H9 (cell line): ENCODE measurements at places on chromosomes 12 and 14.

DNA sequence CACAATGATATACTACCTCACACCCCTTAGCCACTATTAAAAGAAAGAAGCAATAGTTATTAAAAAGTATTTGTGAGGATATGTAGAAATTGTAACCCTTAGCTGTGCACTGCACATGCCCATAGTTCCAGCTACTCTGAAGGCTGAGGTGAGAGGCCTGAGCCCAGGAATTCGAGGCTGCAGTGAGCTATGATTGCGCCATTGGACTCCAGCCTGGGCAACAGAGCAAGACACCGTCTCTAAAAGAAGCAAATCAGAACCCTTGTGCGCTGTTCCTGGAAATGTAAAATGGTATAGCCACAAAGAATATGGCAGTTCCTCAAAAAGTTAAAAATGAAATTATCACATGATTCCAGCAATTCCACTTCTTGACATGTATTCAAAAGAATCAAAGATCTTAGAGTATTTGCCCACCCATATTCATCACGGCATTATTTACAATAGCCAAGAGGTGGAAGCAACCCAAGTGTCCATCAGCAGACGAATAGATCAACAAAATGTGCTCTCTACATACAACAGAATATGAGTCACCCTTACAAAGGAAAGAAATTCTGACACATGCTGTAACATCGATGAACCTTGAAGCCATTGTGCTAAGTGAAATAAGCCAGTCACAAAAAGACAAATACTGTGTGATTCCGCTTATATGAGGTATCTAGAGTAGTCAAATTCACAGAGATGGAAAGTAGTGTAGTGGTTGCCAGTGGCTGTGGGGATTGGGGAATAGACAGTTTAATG lies 23.7 kb upstream of the YLPM1 start:
- H3K27ac ChIP-seq, result no peak overlapping the region
- no peak for DNase-seq
- H3K4me3 ChIP-seq, result no peak overlapping the region
- H3K36me3 ChIP-seq, result peaks cover 8% of the 10 kb centered on the region; the same call in 2 of the 3 replicates
- H3K4me1 ChIP-seq, result no peaks in the 10 kb centered on the region
- H3K27me3 ChIP-seq, result no peaks in the 10 kb centered on the region

GRCh38 chr14:68860771-68861170 lies 67.9 kb upstream of the ZFP36L1 start:
- DNase-seq, result no peak
- H3K4me3 ChIP-seq, result no peak overlapping the region
- no peaks in the 10 kb centered on the region for H3K4me1 ChIP-seq
- H3K27me3 ChIP-seq, result no peaks in the 10 kb centered on the region

DNA sequence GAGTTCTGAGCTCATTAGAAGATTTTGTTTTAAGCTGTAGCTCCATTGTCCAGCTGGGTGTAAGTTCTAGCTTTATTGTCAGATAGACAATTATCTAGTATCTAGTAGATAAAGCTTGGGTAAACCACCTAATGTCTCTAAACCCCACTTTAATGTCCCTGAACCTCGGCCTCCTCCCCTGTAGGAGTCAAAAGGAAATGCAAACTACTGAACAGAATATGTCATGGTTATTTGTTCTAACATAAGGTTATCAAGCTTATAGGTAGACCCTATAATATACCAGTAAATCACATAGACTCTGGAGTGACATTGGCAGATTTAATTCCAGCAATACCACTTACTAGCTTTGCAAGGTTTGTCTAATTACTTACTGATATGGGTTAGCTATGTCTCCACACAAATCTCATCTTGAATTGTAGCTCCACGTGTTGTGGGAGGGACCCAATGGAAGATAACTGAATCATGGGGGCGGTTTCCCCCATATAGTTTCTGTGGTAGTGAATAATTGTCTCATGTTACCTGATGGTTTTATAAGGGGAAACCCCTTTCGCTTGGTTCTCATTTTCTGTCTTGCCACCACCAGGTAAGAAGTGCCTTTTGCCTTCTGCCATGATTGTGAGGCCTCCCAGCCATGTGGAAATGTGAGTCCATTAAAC lies 29.4 kb downstream of the BCAT1 start:
- no peak overlapping the region for H3K27ac ChIP-seq
- H3K36me3 ChIP-seq, result peaks cover 2% of the 10 kb centered on the region; the same call in 2 of the 3 replicates
- DNase-seq, result no peak
- H3K27me3 ChIP-seq, result no peaks in the 10 kb centered on the region
- H3K4me3 ChIP-seq, result no peak overlapping the region
- peaks cover 2% of the 10 kb centered on the region; the same call in 1 of the 2 replicates for H3K4me1 ChIP-seq

GRCh38 chr12:75982979-75983660 lies 48.5 kb downstream of the PHLDA1 start:
- H3K4me1 ChIP-seq, result peaks cover 9% of the 10 kb centered on the region
- DNase-seq, result no peak
- no peaks in the 10 kb centered on the region for H3K27me3 ChIP-seq
- H3K27ac ChIP-seq, result no peak overlapping the region
- H3K36me3 ChIP-seq, result peaks cover 1% of the 10 kb centered on the region; the same call in 2 of the 3 replicates
- H3K4me3 ChIP-seq, result no peak overlapping the region

GRCh38 chr14:60161196-60162107 lies 3.7 kb downstream of the DHRS7 start:
- no peaks in the 10 kb centered on the region for H3K36me3 ChIP-seq
- H3K27ac ChIP-seq, result no peak overlapping the region
- peak; percentile 48 for DNase-seq
- peaks cover 6% of the 10 kb centered on the region; the same call in 1 of the 2 replicates for H3K4me1 ChIP-seq
- no peaks in the 10 kb centered on the region for H3K27me3 ChIP-seq

GRCh38 chr12:116142936-116143898 lies 134.3 kb downstream of the MED13L start:
- no peaks in the 10 kb centered on the region for H3K36me3 ChIP-seq
- no peak for DNase-seq
- no peak overlapping the region for H3K4me3 ChIP-seq
- no peak overlapping the region for H3K27ac ChIP-seq

DNA sequence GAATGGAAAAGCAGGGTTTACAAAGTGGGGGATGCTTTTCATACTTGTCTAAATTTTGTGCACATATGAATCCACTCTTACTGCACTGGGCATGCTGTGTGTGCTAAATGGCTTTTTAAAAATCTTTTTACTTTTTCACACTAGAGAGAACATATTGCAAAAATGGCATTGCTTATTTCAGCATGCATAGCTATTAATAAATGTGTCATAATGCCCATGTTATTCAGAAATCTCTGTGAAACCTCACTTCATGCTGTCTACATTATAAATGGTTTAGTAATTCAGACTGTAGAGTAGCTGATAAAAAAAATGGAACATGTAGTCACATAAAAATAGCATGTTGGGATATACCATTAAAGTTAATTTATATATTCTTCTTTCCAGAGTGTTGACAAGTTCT lies 593.8 kb downstream of the RPL10L start:
- no peaks in the 10 kb centered on the region for H3K36me3 ChIP-seq
- H3K4me3 ChIP-seq, result no peak overlapping the region
- DNase-seq, result no peak
- no peaks in the 10 kb centered on the region for H3K4me1 ChIP-seq
- no peak overlapping the region for H3K27ac ChIP-seq

DNA sequence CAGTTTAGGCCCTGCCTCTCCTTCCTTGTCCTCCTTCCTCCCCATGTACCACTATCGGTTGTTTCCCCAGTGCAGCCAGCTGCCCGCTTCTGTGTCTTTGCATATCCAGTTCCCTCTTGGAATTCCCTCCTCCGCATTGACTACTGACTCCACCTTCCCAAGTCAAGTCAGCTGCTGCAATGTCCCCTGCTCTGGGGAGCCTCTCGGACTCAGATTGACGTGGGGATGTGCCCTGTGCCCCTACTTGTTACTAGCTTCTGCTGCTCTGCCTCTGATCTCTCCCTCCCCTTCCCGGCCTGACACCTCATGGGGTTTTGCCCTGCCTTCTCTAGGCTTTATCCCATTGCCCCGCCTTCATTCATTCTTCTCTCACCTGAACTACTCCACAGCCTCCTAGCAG lies 2.1 kb upstream of the CD9 start:
- no peak overlapping the region for H3K4me3 ChIP-seq
- peaks cover 6% of the 10 kb centered on the region; the same call in 1 of the 2 replicates for H3K36me3 ChIP-seq
- H3K27ac ChIP-seq, result no peak overlapping the region

GRCh38 chr12:45304514-45305178 lies 88.8 kb downstream of the ANO6 start:
- no peak overlapping the region for H3K27ac ChIP-seq
- peaks cover 2% of the 10 kb centered on the region; the same call in 1 of the 2 replicates for H3K36me3 ChIP-seq
- H3K4me3 ChIP-seq, result no peak overlapping the region

DNA sequence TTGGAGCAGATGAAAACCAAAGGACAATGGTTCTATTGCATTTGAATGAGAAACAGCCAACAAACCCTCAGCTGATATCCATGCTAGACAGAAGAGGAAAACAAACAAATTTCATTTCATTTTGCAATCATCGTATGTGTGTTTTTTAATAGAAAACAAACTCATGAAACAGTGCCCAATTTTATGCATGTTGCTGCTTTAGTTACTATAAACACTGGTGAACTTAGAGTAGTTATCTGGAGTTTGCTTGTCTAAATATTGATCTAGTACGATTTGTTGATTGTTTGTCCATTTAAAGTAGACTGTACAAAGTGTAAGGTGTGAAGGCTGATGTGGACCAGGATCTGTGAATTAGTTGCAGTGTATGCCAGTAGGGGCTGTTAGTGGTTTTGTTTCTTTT lies 166.6 kb downstream of the KITLG start:
- no peak overlapping the region for H3K4me3 ChIP-seq
- no peak for DNase-seq
- no peaks in the 10 kb centered on the region for H3K27me3 ChIP-seq
- H3K36me3 ChIP-seq, result no peaks in the 10 kb centered on the region
- no peaks in the 10 kb centered on the region for H3K4me1 ChIP-seq
- H3K27ac ChIP-seq, result no peak overlapping the region

DNA sequence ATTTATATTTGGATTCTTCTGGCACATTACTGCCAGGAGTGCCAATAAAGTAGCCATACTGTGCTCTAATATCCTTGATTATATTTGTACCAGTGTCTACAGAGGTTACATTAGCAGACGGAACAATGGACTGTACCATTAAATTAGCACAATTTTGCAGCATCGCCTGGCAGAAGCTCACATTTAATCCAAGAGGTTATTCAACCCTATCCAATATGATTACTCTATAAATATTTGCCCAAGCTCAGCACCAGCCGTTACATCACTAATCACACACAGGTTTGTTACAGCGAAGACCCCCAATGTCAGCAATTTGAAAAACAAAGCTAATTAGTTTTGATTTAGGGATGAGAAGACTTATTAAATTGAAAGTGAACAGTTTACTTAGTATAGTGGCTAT lies 16.9 kb upstream of the MGST1 start:
- H3K27me3 ChIP-seq, result no peaks in the 10 kb centered on the region
- no peak for DNase-seq
- no peak overlapping the region for H3K27ac ChIP-seq
- H3K4me1 ChIP-seq, result no peaks in the 10 kb centered on the region

DNA sequence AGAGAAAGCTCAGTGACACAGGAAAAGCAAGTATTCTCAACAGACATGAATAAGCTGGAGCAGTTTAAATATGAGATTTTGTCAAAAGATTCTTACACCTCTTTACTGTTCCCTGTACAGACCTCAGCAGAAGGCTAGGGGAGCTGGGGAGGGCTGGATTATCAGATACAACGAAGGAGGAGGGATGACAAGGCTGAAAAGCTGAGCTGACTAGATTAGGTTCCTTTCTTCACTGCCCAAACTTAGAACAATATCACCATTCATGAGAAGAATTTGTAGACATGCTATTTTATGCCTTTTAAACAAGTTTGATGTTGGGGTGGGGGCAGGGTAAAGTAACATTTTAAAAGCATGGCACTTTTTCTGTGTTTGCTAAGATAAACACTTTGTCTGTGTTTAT lies 611.1 kb downstream of the AACS start:
- no peak overlapping the region for H3K4me3 ChIP-seq
- no peak for DNase-seq
- H3K27ac ChIP-seq, result no peak overlapping the region
- no peaks in the 10 kb centered on the region for H3K36me3 ChIP-seq

DNA sequence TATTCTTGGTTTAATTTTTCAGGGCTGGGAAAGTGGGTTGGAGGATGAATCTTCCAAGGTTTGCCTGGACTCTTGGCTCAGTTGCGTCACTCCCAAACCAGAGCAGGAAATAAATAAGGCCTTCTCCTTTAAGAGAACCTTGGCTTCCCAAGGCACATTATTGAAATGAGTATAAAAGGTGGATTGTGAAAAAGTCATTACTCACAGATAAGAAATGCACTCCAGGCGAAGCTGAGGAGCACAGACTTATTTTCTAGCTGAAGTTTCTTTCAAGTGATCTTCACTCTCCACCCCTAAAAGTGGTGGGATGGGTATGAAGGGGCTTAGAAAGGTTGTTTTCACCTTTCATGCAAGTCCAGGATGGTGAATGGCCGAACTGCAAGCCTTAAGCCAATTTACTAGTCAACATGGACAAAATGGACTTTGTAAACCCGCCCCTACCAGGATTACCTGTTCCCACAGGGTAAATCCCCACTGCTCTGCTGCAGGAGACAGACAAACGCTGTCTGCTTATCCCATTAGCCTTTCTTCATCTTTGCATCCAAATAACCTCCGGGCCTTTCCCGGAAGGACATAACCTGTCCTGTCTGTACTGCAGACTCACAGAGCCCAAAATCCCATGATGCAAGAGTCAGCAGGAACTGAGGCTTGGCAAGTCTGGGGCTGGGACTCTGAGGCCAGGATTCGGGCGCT lies 207.6 kb downstream of the BCL11B start:
- H3K36me3 ChIP-seq, result peaks cover 2% of the 10 kb centered on the region; the same call in 2 of the 3 replicates
- peak; percentile 10 for DNase-seq
- H3K27ac ChIP-seq, result no peak overlapping the region
- no peak overlapping the region for H3K4me3 ChIP-seq

DNA sequence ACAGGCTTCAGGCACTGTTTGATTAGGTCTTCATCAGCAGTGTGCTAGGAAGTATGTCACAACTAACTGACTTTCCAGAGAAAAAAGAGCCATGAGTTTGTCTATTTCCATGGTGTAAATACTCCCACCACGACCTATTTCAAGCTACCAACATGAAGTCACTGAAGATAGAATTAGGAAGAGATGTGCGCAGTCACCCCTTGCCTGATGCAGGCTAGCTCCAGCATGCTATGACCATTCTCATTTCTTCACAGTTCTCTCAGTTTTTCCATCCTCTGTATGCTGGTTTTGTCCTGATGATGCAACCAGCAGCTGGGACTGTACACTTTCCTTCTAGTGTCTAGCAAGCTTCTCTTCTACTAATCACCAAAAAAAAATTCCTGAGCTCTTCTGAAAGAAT lies 191.6 kb upstream of the NUDT4 start:
- H3K4me1 ChIP-seq, result no peaks in the 10 kb centered on the region
- DNase-seq, result no peak
- no peak overlapping the region for H3K4me3 ChIP-seq
- no peak overlapping the region for H3K27ac ChIP-seq

DNA sequence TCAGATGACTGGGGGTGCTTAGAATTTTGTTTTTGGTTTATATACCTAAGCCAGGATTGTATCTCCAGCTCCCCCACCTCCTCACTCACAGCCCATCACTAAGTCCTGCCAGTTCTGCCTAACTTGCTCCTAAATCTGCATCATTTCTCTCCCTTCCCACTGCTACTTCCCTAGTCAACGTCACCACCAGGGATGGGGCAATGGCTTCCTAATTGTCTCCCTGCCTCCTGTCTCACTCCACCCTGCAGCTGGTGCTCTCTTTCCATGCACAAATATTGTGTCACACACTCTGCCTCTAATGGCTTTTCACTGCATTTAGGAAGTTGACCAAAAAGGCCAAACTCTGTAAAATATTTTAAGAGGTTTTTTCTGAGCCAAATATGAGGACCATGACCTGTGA lies 11.5 kb downstream of the OAS2 start:
- H3K27me3 ChIP-seq, result no peaks in the 10 kb centered on the region; the same call in 1 of the 2 replicates
- DNase-seq, result peak; percentile 12
- no peaks in the 10 kb centered on the region for H3K36me3 ChIP-seq
- H3K27ac ChIP-seq, result peak overlapping the region; percentile 32
- no peak overlapping the region for H3K4me3 ChIP-seq
- H3K4me1 ChIP-seq, result no peaks in the 10 kb centered on the region
